ENCODE measurements at places on chromosomes 3 and 15.

GRCh38 chr15:60865507-60865906 lies 363.6 kb downstream of the RORA start:
- DNase-seq = no peak

GRCh38 chr3:108283006-108283405 lies 13.3 kb upstream of the HHLA2 start:
- no peak for DNase-seq

DNA sequence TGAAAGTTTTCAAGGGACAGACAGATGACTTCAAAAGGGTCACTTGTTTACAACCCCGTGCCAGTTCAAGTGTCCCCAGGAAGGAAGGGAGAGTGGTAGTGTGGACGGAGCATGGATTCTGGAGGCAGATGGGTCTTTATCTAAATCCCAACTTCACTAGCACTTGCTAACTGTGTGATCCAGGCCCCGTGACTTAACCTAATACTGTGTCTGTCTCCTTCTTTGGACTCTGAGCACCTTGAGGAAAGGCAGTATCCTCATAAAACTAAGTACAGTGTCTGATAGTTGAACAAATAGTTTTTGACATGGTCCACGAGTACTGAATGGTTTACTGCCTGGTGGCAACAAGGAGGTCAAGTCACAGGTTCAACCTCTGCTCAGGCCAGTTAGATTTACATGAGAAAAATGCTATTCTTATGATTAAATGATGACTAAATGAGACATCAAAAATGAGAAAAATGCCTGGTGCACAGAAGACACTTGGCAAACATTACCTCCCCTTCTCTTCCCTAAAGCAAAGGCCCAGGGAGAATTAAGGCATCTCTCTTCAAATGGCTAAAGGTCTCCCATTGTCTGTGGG lies 48.9 kb downstream of the ABCC5 start:
- DNase-seq = no peak

GRCh38 chr3:37626736-37627565 lies 234.7 kb upstream of the CTDSPL start:
- no peak for DNase-seq

GRCh38 chr3:37179144-37179967 lies 5.0 kb upstream of the LRRFIP2 start:
- no peak for DNase-seq

GRCh38 chr15:41901431-41901830 lies 7.6 kb upstream of the SPTBN5 start:
- no peak for DNase-seq

DNA sequence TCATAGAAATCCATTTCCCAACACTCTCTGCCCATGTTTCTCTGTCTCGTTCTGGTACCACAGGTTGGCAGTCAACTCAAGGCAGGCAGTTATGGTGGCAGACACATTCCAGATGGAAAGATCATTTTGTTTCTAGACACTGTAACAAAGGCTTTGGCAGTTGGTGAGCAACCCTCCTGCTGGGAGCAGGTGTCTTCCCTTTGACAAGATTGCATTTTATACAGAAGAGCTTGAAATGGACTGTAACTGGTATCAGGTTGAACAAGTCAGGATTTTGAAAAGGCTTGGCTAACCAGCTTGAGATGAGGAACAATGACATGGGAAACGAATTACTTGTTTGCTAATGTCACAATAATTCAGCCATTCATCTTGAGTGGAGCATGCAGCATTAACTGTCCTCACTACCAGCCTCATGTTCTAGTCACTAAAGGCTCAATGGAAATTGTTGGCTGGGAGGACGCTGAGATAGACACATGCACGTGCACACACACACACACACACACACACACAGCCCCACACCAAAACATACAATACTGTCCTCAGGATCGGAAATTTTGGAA lies 170.0 kb downstream of the SEMA6D start:
- no peak for DNase-seq

GRCh38 chr3:10550705-10551104 lies 45.3 kb upstream of the ATP2B2 start:
- no peak for DNase-seq

- DNase-seq = no peak
Observed at GRCh38 chr3:125337506-125337905, 37.6 kb downstream of the ZNF148 start.

GRCh38 chr3:28547677-28548076 lies 199.1 kb upstream of the AZI2 start:
- no peak for DNase-seq

GRCh38 chr15:79064496-79064895 lies 26.1 kb downstream of the RASGRF1 start:
- DNase-seq = no peak

DNA sequence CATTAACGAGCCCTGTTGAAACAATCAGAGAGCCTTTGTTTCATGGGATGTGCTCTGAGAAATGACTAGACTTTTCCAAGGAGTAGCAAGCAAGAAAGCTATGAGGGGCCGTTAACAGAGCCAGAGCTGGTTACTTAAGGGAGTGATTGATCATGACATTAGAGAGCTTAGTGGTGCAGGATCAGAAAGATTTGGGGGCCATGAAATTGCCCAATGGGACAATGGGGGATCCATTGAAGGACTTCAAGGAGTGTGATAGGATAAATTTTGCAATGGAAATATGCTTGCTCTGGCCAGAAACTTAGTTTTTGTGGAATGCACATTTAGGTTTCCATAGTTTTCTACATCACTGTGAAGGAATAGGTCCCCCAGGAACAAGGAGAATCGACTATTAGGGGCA lies 45.6 kb downstream of the LRRC3B start:
- DNase-seq = no peak

DNA sequence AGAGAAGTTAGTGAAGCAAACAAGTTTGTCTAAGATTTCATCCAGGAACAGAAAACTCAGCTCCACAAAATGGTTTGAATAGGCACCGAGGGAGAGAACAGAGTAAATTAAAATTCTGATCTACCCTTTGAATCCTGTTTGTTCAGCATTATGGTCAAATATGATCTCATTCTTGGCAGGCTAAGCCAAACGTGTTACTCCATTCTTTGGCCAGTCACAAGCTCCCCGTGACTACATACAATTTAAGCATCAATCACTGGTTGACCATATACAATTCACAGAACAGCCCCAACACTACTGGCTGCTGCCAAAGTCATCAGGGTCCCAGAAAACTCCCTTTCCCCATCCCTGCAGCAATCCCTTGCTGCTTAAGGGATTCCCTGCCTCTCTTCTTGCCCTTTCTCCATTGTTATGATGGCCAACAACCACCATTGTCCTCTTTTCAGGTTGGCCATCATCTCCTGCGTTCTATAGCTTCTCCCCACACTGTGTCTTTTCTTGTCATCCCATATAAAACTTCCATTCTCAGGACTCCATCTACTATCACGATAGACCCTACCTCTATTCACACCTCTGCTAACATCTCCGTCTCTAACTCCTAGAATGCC lies 46.3 kb downstream of the GOLIM4 start:
- DNase-seq = no peak

DNA sequence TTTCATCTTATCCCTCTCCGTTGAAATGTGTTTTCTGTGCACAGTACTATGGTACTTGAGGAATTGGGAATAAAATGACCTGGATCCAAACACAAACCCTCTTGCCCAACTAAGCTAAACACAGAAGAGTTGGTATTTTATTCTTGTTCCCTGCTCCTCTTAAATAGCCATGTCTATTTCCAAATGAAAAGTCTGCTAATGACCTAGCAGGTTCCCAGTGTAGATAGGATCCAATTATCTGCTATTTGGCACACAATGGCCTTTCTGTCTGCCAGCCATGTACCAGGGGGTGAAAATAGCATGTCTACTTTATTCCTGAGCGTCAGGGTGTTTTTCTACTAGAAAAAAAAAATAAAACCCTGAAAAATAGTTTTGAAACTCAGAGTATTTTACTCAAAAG lies 657.0 kb upstream of the NAALADL2 start:
- no peak for DNase-seq

GRCh38 chr15:62482785-62483429 lies 317.8 kb upstream of the C2CD4B start:
- peak; percentile 49 for DNase-seq

GRCh38 chr3:158097593-158098308 lies 8.5 kb downstream of the SHOX2 start:
- DNase-seq = no peak

GRCh38 chr15:66057089-66057488 lies 187.8 kb downstream of the RAB11A start:
- no peak for DNase-seq

GRCh38 chr15:40307421-40308211 lies at the start of gene PLCB2:
Gene PLCB2 (minus strand): TSS chr15:40307935. CDS start chr15:40307672, 263 bp downstream.
- DNase-seq = no peak

GRCh38 chr15:66876731-66877476 lies 174.9 kb downstream of the SMAD6 start:
- no peak for DNase-seq

DNA sequence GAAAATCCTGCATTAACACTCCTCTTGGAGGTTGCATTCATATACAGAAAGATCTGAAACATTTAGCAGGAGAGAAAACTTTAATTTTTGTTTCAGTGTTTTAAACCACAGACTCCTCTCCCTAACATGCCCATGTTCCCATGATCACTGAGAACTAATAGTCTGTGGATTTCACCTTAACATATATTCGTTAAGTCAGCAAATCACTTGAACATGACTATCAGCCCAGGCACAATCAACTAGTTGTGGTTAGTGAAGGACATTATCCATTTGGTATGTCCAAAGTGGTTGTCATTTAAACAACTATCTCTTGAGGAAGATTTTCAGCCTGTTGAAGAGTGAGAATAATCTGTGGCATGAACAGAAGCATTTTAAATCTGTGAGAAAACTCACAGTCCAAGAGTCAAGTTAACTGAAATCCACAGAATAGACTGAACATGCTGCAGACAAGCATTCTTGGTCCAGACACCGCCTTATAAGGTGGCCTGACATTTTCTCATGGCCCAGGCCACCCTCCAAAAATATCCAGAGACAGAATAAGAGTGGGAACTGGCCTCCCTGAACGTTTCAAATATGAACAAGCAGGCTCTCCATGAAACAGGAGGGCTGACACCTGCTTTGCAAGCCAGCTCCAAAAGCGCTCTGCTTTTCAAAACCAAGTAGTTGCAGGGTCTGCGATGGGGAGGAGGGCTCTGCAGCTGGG lies 39.9 kb upstream of the ADCY5 start:
- no peak for DNase-seq

- DNase-seq = peak; percentile 23
Observed at GRCh38 chr3:63908081-63908736, 4.0 kb downstream of the SCAANT1 start.

DNA sequence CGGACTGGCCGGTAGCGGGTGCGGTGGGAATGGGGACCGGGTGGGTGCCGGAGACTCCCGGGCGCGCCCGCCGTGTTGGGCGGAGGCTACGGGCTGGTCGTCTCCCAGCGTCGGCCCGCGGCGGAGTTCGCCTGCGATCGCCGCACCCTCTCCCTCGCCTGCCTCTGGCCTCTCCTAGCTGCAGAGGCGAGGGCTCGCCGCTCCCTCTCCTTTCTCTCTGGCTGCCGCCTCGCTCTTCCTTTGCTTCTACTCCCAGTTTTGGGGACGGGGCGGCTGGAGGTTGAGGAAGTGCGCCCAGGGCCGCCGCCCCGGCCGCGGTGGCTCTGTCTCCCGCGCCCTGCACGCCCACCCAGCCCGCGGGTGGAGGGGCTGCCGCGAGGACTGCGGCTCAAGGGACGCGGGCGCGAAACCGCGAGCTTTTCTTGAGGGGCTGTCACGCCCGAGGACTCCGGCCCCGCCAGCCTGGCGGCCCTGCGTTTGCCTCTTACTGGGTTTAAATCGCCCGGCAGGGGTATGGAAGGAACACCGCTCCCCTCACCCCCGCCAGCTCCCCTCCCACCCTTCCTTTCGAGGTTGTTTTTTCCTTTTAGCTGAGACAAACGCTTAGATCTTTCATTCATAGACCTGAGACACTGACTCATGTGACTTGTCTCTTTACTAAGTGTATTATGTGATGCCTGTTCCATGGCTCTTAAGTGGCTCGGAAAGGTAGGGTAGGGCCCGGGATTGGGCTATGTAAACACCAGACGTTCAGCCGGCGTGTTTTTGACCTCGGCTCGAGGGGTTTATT lies 654 bp downstream of the PIK3CA start:
- DNase-seq = peak; percentile 19

- no peak for DNase-seq
Observed at GRCh38 chr3:4985330-4986174, 6.3 kb downstream of the BHLHE40 start.

- DNase-seq = no peak
Observed at GRCh38 chr3:129461022-129461421, 21.0 kb downstream of the IFT122 start.

DNA sequence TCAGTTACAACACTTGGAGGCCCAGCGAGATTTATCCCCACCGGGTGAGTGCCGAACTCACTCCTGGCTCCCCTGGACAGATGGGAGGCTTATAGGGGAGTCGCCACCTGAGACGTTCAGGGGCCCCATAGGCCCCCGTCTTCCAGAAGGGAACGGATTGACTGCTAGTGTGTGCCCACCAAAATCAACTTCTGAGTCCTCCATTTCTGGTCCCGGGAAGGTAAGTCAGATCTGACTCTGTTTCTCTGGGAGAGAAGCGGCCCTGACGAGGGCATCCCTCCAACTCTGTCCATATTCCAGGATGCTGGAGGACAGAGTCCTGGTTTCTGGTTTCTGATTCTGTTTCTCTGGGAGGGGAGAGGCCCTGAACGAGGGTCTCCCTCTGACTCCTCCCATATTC lies 44.3 kb downstream of the ZBTB11 start:
- DNase-seq = no peak

GRCh38 chr3:71903112-71903495 lies 118.2 kb upstream of the PROK2 start:
- DNase-seq = no peak

DNA sequence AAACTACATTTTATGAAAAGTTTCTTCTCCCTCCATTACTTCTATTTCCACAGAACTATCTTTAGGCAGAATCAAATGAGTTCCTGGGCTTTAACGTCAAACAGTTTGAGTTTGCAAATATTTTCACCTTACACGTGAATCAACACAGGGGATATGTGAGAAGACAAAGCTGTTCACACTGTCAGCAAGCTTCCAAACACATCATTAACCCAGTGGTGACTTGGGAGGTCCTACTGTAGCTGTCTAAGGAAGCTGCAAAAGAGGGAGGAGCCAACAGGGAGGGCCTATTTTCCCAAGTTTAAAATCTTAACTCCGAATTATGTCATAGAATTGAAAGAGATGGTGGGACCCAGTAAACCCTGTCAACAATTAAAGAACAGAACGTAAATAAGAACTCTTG lies 337.8 kb upstream of the DNAJC19 start:
- no peak for DNase-seq

DNA sequence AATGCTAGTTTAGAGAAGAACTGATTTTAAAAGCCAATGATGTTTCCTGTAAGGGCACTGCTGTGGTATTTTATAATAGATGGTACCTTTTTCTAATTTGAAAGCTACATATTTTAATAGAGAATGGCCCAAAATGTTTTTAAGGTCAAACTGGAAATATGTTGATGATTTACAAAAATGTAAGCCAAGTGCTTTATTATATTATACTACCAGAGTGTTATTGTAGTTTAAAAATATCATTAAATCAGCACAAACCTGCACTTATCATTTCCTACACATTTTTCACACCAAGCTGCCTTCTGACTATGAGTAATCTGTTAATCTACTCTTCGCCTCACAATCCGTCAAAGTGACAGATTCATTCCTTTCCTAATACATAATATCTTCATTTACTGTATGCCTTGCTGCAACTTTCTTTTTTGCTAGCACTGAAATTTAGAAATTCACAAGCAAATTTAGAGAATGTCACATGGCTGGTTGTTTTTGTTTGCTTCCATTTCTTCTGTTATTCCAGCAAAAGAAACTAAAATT lies 126.4 kb upstream of the FAM3D start:
- DNase-seq = no peak

Measured in HEK293T (cell line).